Activated naive CD4-positive, alpha-beta T cell treated with Interleukin-2 at 50 U/mL for 16 hours (primary cell): ENCODE measurements at places on chromosomes 2 and 18.

DNA sequence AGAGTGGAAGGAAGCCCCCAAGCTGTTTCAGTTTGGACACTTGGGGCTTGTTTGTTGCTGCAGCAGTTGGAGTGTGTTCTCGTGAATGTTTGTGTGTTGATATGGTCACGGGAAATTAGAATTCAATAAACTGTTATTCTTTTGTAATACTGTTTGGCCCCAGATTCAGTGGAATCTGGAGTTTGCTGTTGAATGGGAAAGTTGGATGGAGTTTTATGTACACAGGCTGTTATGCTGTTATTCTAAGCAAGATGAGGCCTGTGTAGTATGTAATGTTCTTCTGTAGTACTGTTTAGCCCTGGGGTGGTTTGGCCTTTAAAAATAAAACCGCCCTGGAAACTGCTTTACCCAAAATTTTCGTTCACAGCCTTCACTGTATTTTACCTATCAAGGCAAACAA lies 810.4 kb upstream of the HS6ST1 start:
- DNase-seq, result no peak

GRCh38 chr2:144424559-144425240 lies 95.2 kb downstream of the ZEB2 start:
- DNase-seq, result no peak

DNA sequence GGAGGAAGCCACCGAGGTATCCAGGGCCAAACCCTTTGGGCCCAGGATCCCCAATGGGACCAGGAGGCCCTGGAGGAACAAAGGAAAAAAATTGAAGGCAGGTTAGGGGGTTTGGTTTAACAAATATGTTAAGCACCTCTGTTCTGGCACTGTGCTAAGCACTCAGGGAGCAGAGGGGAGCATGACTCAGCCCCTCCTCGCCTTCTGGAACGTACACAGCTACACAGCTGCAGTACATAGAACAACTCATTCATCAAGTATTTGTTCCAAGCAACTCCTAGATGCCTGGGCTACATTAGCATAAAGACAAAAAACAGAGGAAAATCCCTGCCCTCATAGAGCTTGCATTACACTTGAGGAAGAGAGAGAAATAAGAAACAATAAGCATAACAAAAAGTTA lies 153.6 kb downstream of the COL4A4 start:
- DNase-seq, result no peak

DNA sequence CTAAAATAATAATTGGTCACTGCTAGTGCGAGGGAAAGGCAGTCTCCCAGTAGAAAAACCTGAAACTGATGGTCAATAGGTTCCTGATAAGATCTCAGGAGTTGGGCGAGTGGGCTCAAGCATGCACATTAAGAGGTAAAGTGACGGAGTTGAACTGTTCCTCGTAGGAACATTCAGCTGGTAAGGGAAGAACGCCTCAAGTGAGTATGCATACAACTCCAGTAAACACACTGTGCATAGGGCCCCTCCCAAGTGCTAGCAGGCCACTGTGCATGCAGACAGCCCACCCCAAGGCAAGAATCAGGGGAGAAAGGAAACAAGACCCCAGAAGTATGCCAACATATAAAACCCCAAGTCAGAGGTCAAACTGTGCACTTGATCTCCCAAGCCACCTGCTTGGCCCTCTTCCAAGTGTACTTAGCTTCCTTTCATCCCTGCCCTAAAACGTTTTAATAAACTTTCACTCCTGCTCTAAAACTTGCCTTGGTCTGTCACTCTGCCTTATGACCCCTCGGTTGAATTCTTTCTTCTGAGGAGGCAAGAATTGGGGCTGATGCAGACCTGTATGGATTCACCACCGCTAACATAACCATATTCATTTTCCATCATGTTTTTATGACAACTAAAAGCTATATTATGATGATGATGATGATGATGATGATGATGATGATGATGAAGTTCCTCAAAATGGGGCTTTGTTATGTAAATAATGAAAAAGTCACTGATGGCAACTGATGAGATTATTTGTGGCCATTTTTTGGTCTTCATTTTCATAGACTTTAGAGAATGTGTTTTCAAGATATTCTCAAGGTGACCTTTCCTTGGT lies 118.0 kb upstream of the RAB27B start:
- no peak for DNase-seq

GRCh38 chr2:43157506-43158246 lies 68.7 kb downstream of the ZFP36L2 start:
- DNase-seq, result no peak

DNA sequence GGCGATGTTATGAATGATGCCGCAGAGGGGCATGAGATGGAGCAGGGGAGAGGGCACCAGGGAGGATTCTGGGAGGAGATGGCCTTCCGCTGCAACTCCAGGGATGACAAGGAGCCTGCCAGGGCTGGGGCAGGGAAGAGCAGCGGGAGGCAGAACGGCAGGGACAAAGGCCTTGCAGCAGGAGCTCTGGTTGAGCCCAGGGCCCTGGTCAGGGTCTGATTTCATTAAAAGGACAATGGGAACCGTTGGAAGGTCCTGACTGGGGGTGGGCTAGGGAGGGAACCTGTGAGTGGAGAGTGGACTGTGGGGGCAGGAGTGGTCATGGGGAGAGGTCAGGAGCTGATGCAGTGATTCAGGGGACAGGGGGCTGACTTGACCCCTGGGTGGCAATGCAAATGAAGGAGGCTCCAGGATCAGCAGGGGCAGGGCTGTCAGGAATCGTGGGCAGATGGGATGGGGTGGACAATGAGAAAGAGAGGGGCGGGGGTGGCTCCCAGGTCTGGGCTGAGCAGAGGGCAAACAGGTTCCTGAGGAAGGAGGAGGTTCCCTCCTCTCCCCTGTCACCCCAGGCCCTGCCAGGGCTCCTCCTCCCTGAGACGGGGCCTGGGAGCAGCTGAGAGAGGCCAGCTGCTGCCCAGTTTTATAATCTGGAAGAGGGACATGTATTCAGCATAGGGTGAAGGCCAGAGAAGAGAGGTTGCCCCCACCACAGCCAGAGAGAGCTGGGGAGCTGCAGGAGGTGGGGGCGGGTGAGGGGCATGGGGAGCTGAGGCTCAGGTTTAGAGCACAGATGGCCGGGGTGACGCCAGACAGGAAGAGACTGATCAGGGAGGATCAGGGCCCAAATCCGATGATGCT lies 7.3 kb upstream of the DUSP2 start:
- no peak for DNase-seq
